Aorta (tissue), 5 donors: ENCODE measurements at places on chromosomes 4 and X. TPM values are rescaled to one million over a fixed set of nuclear protein-coding genes. Genes with fewer than 3 reads are reported as not detected.

Gene CT45A1
- not detected for total RNA-seq

GRCh38 chrX:110846071-110846470 lies 50.5 kb upstream of the CHRDL1 start:
- DNase-seq, result no peak

Gene SHISA3
- total RNA-seq, result 5.5 TPM

Gene SATL1
- not detected for total RNA-seq

DNA sequence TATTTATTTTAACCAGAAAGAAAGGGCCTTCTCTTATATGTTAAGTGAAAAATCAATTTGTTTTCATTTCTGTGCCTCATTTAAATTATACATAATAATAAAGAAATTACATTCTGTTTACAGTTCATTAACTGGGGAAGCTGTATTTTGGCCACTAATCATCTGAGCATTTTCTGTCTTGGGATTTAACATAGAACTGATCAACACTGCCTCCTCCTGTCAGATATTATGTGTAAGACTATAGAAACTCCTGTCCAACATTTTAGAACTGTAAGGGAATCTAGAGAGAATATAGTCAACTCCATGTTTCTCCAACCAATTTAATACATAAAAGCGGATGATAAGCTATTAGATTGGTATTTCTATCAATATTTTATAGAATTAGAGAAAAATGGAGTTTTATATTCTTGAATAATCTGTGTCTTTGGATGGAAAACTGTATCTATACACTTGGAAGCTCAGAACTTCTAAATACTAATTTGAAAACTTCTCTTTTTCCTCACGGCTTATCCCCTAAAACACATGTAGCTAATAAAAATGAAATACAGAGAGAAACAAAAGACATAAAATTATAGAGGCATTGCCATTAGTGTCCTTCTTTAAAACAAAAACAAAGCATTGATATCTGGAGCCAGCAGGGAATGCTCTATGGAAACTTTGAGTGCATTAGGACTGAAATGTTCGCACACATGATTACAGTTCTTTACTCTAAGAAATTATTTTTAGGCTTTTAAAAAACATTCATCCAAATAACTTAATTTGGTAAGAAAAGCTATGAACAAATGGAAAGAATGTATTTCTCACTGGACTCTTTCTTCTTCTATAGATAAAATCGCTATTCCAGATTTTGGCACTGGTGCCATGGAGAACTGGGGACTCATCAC lies 33.1 kb downstream of the ENPEP start:
- no peak for DNase-seq

- DNase-seq, result no peak
Observed at GRCh38 chr4:91111556-91111955, 984.4 kb downstream of the CCSER1 start.

DNA sequence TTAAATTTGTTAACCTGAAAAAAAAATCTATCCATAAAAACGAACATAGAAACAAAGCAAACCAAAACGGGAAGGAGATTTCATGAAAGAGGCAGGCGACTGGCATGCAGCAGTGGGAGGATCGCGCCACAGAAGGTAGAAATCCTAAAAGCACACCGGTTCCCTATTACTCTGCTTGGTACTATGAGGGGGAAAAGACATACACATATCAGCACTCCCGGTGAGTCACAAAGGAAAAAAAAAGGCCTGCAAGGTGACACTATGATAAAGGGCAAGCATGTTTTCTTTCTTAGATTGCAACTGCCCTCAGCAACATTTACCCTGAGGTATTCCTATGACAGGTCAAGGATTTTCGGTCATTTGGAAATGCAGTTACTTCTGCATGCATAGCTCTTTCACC lies 60.6 kb upstream of the NAP1L5 start:
- no peak for DNase-seq

DNA sequence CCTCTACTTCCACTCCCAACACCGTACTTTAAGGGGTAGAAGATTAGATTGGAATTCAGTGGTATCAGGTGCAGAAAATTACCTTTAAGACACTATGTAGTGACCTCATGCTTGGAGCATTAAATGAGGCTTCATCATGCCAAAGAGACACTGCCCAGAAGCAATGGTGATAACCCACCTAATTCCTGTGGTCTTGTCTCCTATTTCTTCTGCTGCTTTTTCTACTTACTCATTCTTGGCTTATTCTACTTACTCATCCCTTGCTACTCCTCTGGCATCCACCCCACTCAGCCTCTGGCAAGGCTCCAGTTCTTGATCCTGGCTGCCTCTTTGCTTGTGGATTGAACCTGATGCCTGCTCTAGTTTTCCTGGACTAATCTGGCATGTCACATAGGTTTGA lies 62.3 kb upstream of the ADAMTS3 start:
- peak; percentile 55 for DNase-seq
